ENCODE measurements at places on chromosomes 1 and 21.

- DNase-seq: no peak
Measured at GRCh38 chr1:221469476-221469875, 272.4 kb downstream of the DUSP10 start.

GRCh38 chr1:161936786-161937185, 86.9 kb downstream of the OLFML2B start:
- no peak for DNase-seq

- DNase-seq: no peak
Measured at GRCh38 chr1:168709405-168710363, 19.3 kb downstream of the DPT start.

GRCh38 chr1:82197606-82198005, 396.9 kb downstream of the ADGRL2 start:
- DNase-seq: no peak

DNA sequence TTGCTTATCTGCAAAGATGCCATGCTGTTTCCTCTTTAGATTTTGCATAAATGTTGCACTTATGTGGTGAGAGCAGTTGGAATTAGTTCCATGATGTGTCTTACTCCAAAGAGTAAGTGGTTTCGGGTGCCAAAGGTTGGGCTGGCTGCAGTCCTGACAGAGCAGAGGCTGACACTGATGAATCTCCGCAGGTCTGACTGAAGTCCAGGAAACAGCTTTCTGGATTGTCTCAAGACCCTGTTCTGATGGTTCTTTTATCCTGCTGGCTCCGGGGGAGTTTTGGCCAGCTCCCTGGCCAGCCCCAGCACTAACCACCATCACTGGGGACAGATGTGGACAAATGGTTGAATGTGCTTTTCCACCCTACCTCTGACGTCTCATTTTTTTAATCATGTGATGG, 207.2 kb upstream of the KIAA0040 start:
- no peak for DNase-seq

DNA sequence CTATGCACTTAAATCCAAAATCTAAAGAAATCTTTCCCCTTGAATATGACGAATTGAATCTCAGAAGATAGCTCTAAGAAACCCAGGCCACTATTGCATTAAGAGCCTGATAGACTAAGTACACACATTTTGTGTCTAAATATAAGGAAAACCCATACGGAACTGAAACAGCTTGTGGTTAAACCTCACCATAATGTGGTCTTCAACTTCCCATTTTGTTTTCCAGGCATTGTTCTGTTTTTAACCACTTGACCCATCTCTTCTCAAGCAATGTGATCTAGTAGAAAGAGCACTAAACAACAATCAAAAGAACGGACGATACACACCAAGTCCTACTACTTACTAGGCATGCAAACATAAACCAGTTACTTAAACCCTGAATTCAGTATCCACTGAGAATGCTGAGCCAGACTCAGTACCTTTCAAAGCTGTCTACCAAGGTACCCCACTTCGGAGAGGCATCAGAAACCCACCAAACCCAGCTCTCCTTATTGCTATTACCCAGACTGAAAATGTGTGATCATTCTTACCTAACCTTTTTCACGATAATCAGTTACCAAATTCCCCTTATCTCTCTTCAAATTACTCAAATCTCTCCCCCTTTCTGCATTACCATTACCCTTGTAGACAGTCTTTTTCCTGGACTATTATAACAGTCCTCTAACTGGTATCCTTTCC, 12.8 kb downstream of the OTUD7B start:
- no peak for DNase-seq

- no peak for DNase-seq
Measured at GRCh38 chr1:241229216-241229615, 127.8 kb downstream of the RGS7 start.

DNA sequence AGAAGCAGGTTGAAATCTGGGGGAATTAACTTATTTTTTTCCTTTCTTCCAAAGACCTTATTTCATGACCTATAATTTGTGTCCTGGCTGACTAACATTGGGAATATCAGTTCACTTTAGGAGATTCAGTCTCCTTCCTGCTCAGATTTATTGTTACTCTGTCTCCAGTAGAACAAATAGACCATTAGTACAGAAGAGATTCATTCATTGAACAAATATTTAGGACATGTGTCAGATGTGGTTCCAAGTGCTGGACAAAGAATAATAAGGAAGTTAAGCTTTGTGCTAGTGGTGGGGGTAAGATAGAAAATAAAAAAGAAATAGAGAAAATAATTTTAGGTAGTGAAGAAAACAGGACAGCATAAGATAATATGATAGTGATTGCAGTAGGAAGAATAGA, 20.3 kb downstream of the ZMYM4 start:
- DNase-seq: no peak

- peak; percentile 73 for DNase-seq
Measured at GRCh38 chr1:172658871-172659453, at the start of gene FASLG. FASLG (plus strand) TSS chr1:172659103; CDS start chr1:172659202, 99 bp downstream.

- DNase-seq: no peak
Measured at GRCh38 chr1:26005434-26006105, 7.7 kb upstream of the PAFAH2 start.

DNA sequence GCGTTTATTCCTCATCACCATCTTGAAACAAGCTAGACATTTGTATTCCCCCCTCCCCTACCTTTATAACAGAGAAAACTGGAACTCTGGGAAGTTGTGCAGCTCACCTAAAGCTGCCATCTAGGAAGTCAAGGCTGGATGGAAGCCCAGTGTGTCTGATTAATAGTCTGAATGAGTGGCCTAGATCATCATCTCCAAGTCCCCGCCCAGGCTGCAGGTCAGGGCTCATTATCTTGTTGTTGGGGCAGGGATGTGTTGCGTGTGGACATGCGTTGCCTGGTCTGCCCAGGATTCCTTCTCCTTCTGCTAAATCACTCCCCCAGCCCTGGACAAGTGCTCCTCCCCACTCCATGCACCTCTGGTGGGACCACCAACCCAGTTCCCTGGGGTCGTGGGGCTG, 14.7 kb upstream of the KAZN start:
- no peak for DNase-seq

GRCh38 chr1:29757866-29758780, 521.8 kb downstream of the PTPRU start:
- no peak for DNase-seq

DNA sequence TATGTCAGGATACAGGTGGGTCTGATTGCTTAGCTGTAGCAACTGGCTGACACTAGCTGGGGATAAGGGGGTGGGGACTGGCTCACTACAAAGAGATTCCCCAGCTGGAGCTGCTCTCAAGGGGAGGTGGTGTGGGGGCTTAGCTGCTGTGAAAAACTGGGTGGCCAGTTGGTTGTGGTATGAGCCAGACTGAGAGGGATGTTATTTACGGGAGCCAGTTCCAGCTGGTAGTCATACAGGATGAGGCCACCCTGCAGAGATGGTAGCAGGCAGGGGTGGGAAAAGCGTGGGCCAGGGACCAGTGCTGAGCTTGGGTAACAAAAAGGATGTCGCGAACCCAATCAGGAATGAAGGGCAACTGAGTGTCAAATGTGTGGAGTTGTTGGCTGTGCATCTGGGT, 204.0 kb upstream of the C21orf91 start:
- no peak for DNase-seq

DNA sequence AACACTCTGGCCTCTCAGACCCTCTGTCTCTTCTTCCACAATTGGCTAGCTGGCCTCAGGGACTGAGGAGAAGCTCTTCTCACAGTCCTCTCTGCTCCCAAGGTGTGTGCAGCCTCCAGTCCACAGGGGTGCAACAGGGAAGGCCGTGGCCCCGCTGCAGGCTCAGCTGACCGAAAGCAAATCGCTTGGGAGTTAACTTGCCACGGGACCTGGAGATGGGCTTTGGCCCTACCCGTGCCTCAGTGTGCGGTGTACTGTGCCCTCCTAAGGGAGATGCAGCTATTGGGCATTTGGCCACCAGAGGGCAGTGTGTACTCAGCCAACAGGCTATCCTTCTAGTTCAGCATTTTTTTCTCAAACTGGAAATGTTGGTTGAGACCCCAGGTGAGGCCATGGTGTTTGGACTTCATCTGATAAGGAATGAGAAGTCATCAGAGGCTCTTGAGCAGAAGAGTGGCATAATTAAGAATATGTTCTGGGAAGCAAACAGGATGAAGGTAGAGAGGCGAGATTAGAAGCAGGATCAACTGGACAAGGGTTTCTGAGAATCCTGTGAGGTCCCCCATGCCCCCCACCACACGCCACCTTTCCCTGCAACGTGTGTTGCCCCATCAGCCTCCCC, 42.5 kb upstream of the TMEM125 start:
- peak; percentile 91 for DNase-seq

GRCh38 chr1:204651843-204652421, 33.6 kb downstream of the LRRN2 start:
- no peak for DNase-seq

GRCh38 chr1:240526312-240526711, 85.6 kb downstream of the GREM2 start:
- DNase-seq: no peak

- DNase-seq: no peak
Measured at GRCh38 chr1:45187725-45188124, 18.7 kb downstream of the ZSWIM5 start.

- no peak for DNase-seq
Measured at GRCh38 chr1:81330521-81330920, 470.2 kb upstream of the ADGRL2 start.

- no peak for DNase-seq
Measured at GRCh38 chr1:175927944-175928343, 184.5 kb upstream of the TNR start.

DNA sequence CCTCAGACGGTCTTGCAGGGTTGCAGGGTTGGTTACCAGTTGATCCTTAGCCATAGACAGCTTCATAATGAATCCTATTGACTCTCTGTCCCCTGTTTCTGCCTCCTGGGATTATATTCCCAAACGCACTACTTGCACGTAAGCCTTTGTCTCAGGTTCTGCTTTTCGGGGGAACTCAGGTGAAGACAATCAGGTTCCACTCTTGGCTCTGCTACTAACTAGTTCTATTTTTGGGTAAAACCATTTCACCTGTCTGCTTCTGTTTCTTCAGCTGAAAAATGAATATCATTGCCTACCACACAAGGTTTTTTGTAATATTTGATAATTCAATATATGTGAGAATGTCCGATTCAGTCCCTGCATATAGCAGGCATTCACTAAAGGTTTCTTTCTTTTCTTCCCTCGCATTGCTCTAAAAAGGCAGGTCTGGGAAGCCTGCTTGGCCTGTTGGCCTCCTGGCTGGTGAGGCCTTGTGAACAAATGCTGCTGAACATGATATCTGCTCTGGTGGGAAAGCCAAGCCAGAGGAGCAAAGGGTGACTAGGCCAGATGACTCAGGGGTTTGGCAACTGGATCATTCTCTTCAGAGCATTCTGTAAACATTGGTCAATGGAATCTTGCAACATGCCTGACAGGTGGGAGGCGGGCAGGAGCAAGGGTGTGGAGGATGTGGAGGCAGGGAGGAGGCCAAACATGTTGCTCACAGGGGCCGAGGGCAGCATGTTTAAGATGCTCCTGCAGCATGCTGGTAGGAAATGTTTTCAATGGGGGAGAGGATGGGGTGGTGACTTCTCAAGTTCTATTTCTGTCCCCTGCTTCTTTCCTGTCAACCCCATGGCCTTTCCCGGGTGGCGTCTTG, 23.8 kb downstream of the IER5 start:
- no peak for DNase-seq

DNA sequence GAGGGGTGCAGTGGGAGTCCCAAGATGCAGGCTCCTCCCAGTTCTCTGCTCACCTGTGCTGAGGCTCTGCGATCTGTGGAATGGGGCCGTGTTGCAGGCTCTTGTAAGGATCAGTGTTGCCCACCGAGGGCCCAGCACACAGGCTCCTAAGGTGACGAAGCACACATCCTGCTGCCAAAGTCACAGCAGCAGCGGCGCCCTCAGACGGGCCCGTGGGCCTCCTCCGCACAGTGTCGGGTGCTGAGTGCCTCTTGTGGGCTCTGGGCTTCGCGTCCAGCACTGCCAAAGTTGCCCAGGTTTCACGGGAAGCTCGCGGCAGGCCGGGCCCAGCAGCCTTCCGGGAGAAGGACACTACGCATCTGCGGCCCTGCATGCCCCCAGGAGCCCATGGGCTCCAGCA, 72.1 kb upstream of the ABCG1 start:
- DNase-seq: no peak

DNA sequence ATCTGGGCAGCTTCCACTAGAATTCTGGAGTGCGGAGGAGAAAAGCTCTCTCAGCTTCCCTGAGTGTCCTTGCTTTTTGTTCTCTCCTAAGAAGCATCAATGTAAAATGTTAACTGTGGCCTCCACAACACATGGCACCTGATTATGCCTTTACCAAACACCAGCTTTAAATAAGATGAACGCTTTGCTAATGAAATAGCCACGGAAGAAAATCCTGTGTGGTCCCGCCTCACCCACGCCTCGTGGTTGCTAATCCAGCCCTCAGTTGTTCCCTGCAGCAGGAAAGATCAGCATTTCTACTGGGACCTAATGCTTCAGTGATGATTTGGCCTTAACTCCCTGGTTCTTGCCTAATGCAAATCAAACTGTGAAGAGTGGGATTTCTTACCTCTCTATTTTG, 1.8 kb upstream of the ERG start:
- no peak for DNase-seq

DNA sequence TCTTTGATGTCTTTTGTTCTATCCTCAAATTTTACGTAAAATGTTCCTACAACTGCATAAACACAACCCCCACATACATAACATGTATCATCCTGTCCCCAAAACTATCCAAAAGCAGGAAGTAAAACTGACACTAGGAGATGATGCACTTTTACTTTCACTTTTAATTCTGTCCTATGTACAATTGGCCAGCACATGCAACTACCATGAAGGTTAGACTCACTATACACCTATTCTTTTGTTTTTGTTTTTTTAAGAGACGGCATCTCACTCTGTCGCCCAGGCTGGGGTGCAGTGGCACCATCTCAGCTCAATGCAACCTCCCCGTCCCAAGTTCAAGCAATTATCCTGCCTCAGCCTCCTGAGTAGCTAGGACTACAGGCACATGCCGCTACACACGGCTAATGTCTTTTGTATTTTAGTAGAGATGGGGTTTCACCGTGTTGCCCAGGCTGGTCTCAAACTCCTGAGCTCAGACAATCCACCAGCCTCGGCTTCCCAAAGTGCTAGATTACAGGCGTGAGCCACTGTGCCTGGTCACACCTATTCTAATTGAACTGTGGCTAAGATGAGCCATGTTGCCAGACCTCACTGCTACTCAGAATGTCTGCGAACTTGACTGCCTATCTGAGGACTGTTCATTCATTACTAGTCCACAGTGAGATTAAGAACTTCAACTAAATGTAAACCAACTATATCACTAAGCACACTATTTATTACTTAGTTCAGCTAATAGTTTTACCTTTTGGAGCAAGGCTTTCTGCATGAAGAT, 48.0 kb downstream of the TOR3A start:
- peak; percentile 58 for DNase-seq

- no peak for DNase-seq
Measured at GRCh38 chr1:172414331-172414730, 6.2 kb upstream of the C1orf105 start.

GRCh38 chr1:113021430-113022085, 51.4 kb upstream of the LRIG2 start:
- no peak for DNase-seq

GRCh38 chr1:119440721-119441307, 25.9 kb downstream of the HSD3B2 start:
- DNase-seq: no peak

All from activated T-cell treated with anti-CD3 and anti-CD28 coated beads, Interleukin-2, amount 50 U/mL, for 48 hours (primary cell).